CD8-positive, alpha-beta memory T cell (primary cell): ENCODE measurements at places on chromosomes 2 and 18.

- no peak for DNase-seq
Measured at GRCh38 chr2:200350850-200351285, 44.4 kb downstream of the SPATS2L start.

DNA sequence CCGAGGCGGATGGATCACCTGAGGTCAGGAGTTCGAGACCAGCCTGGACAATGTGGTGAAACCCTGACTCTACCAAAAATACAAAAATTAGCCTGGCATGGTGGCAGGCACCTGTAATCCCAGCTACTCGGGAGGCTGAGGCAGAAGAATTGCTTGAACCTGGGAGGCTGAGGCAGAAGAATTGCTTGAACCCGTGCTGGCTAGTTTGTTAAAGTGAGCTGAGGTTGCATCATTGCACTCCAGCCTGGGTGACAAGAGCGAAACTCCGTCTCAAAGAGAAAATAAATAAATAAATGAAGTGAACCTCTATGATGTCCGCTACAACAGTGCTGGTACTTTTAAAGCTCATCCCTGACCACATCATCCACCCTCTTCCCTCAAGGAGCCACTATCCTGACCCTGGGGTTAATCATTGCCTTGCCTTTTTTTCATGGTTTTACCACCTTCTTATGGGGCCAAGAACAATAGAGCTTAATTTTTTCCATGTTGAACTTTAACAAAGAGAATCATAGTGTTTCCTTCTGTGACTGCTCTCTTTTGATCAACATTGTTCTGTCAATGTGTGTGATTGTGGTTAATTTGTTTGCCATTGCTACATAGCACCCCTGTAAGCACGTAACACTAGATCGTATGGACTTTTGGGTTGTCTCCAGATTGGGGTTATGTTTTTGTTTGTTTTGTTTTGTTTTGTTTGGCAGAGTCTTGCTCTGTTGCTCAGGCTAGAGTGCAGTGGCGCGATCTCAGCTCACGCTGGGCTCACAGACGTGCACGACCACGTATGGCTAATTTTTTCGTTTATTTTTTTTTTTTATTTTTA is 17.1 kb upstream of the ATRAID start:
- no peak for DNase-seq

DNA sequence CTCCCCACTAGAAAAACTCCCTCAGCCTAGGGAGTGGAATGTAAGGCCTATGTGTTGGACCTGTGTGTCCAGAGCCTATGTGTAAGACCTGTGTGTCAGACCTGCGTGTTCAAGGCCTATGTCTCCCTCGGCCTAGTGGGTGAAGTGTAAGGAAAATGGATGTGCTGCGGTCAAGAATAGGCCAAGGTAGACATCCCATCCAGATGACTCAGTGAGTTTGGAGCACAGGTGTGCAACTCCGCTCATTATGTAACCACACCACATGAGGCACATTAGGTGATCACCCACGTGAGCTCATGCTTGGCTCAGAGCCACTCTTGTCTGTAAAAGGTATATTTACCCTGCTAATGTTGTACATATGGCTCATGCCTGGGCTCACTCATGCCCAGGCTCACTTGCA is 565.3 kb upstream of the CRIM1 start:
- DNase-seq: no peak

DNA sequence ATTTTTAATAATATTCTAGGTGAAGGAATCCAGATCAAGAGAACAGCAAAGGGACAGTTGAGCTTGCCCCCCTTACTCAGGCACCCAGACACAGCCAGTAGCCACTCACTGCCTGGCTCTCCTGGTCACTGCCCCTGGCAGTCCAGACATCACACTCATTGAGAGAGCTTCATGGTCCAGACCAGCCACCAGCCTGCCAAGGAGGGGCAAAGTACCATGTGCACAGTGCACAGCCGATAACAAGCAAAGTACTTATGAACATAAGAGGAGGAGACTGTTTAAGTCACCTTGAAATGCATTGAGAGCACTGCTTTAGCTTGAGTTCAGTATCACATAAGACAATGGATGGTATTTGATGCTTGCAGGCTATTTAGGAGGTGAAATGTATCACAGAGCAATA is 21.6 kb upstream of the CYRIA start:
- DNase-seq: no peak

GRCh38 chr2:24287171-24287570 is 73.2 kb downstream of the ITSN2 start:
- DNase-seq: no peak

GRCh38 chr18:5998166-5998881 is 103.0 kb upstream of the TMEM200C start:
- no peak for DNase-seq
